ENCODE measurements at places on chromosomes 7 and 10.

DNA sequence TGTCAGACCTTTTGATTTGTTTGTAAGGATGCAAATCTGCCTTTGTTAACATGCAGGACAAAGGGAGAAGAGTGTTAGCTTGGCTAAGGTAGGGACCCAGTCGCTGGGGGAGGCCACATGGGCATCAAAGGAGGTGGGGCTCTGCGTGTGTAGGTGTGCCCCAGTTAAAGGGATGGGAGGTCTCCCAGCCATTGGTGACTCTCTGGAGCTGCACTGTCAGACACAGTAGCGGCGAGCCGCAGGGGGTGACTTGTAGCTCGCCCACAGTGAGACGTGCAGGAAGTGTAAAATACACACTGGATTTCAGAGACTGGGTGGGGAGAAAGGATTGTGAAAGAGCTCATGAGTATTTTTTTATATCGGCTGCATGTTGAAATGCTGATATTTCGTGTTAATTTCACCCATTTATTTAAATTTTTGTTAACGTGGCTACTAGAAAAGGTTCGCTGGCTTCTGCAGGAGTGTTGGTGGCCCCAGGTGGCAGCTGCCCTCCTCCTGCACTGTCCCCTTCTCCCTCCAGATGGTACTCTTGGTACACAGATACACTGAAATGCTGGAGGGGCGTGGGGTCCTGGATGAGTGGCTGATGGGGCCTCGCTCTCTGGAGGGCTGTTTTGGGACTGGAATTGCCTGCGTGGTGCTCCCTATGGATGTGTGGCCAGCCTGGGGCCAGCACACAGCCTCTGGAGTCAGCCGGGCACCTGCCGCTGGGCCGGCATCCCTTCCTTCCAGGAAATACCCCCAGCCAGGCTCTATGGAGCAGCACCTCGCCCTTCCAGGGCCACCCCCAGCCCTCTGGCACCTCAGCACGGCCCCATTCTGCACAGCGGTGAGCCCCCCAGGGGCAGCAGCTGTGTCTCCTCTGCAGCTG, 59.2 kb downstream of the LHPP start:
- DNase-seq: no peak

GRCh38 chr10:99872367-99873162, 90.1 kb downstream of the ABCC2 start:
- DNase-seq: no peak

GRCh38 chr10:96747734-96748550, 27.6 kb upstream of the PIK3AP1 start:
- DNase-seq: no peak

DNA sequence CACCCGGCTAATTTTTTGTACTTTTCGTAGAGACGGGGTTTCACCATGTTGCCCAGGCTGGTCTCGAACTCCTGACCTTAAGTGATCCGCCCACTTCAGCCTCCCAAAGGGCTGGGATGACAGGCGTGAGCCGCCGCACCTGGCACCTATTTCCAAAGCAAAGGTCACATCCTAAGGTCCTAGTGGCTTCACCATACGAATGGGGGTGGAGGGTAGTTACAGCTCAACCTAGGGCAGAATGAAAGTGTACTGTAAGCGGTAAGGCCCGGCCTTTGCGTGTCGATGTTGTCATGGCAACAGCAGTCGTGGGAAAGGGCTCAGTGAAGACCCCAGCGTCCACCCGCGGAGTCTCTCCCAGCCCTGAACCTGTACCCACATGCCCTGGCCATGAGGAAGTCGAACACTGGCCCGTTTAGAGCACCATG, 1.6 kb upstream of the COX19 start:
- DNase-seq: no peak

DNA sequence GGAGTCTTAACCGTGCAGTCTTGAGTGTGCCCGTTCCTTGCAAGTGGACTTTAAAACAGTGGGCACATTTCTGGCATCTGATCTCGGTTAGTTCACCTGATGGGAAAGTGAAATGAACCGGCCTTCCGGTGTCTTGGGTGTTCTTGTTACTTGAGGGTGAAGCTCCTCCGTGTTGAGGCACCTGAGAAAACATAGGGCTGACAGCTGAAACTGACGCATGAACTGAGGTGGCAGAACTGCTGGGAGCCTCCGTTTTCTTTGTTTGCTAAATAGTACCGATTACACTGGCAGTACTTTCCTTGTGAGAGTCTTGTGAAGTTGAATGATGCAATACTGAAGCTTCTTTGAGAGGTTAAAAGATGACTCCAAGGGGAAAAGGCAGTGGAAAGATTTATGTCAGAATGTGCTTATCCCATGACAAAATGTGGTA, 62.8 kb upstream of the SAMD8 start:
- no peak for DNase-seq

- no peak for DNase-seq
These were observed 197.4 kb upstream of the FOXP2 start for GRCh38 chr7:114217026-114217806.

GRCh38 chr10:23358357-23358756, 13.8 kb upstream of the C10orf67 start:
- DNase-seq: no peak

DNA sequence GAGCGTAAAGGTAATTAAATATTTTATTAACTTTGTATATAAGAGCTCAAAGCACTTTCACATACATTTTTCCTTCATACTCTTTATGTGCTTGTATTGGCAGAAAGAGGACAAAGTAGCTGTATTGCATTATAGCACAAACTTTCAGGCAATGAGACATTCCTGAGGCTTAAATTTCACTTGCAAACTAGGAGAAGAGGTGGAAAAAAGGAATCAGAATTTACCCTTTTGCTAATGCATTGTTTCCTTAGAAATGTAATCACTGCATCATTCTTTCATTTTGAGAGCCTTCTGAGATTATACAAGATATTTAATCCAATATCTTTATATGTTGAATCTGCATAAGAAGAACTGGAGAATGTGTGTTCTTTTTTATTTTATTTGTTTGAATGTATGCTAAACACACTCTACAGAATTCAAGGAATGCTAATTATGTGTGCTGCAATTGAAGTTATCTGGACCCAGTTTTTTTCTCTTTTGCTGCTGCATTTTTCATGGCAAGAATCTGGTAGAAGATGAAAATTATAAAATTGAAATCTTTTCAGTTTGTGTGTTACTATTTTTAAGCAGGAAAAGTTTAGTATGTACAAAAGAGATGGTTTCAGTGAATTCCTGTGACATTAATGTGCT, 185.1 kb downstream of the NXPH1 start:
- no peak for DNase-seq

- no peak for DNase-seq
These were observed 85.3 kb downstream of the CUL1 start for GRCh38 chr7:148783801-148784527.

DNA sequence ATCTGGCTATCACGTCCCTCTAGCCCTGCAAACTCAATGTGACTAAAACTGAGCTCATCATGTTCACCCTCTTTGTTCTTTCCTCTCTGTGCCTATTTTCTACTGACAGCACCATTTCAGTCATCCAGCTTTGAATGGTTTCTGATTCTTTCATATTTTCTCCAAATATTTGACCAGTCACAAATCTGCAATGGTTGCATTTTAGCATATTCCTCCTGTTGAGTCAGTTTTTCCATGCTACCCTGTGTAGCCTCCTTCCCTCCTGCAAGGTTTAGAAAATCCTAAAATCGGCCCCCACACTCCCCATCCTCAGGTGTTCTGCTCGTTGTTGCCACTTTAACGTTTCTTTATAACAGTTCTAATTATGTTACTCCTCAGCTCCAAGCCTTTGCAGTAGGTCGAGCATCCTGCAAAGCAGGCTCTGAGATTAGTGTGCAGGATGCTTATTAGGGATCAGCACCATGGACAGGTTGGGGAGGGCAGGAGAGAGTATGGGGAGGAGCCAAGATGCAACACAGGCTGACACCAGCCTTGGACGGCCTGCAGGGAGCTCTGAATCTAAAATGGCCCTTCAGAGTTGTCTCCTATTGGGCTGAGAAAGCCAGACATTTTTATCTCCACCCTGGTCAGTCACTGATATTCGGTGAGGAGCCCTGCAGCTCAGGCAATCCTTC, 531.0 kb upstream of the COBL start:
- no peak for DNase-seq

- DNase-seq: no peak
These were observed 130.4 kb downstream of the GLI3 start for GRCh38 chr7:42106562-42106961.

DNA sequence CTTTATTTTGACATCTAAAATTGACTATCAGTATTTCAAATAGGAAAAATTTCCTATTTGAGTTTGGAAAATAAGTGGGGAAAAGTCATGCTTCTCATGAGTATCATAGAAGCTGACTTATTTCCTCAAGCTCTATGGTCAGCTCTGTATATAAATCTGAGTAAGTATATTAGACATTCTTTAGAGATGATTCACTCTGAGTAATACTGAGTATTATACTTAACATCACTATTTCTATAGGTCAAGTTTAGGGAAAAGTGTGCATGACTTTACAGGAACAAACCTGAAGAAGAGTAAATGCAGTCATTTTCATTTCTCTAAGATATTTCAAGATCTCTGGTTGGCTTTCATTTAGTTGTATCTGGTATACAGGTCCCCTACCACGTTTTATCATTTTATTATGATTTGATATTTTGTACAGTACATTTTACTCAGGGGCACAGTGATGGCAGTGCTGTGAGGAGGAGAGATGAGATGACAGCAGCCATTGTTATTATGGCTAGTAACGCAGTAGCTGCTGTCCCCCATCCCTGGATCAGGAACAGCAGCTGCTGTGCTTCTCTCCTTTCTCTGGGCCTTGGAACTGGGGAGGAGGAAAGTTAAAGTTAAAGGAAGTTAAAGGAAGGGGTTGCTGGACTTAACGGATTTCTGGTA, 15.2 kb downstream of the SND1 start:
- no peak for DNase-seq
